ENCODE measurements at places on chromosomes 3 and 15.

GRCh38 chr3:111737706-111738086, 121.4 kb upstream of the PHLDB2 start:
- no peak for DNase-seq

- no peak for DNase-seq
Observed at GRCh38 chr3:20147361-20147760, 38.6 kb downstream of the SGO1 start.

GRCh38 chr15:38668898-38669391, 104.3 kb upstream of the RASGRP1 start:
- DNase-seq, result no peak

DNA sequence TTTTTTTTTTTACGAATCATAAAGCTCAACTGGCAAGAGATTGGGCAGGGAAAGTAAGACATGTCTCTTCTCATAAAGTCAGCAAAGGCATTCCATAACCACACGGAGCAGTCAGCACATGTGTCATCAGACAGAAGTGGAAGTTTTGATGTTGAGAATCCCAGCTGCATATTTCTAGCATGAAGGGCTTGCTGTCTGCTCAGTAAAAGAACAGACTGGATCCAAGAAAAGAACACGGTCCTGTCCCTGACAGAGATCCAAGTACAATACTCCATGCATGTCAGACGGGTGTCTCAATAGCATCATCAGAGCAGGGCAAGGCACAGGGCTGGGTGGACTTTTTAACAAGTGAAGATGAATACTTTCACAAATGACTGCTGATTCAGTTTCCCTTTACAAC, 38.2 kb downstream of the ABI3BP start:
- DNase-seq, result no peak

DNA sequence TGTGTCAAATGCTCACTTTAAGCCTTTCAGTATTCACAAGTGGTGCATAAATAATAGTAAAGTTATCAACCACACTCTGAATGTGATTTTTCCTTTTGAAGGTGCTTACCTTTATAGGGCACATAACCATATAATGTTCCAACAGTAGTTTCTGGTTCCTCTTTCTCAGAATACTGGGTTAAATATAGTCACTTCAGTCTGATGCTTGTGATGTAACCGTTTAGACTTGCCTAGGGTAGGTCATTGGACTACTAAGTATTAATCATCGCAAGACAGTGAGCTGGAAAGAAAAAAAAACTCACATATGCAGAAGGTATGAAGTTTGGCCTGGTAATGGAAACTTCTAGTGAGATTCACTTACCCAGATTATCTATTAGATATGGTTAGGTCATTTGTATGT, 1.9 kb downstream of the KBTBD8 start:
- DNase-seq, result no peak

DNA sequence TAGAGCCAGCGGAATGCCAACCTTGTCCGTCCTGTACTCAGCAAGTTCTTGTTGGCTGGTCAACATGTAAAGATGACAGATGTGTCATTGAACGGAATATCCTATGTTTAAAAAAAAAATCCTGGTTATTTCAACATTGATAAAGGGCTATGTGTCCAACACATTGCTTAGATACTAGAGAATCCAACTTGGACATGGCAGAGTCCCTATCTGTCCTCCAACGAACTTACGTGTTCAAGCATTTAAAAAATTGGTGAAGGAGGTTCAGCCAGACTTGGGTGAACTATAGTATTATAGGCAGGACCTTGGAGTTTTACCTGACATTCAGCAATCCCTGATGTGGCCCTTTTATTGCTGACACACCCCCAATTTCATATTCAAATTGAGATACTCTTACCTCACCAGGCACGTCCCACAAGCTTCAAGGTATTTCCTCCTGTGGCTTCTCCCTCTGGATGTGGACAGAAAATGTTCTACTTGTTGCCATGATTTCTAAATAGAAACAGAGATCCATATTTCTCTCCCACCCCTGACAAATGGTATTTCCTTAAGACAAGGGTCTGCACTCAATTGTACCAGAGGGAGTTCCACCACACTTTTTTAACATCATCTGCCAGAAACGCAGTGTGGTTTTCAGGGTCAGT, 207.7 kb upstream of the TPM1 start:
- no peak for DNase-seq

DNA sequence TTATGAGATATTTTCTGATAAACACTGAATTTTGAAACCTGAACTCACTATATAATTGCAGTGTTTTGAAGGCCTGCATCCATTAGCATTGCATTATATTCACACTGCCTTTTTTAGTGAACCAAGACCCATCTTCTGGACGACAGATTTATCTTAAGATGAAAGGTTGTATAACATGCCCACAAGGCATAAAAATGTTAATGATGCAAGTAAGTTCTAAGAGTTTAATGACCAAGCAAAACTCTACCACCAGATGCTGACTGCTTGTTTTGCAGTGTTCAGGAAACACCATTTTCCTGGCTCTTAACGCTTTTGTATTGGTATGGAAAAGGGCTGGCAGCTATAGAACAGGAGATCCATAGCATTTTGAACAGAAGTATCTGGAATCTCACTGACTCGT, 46.1 kb downstream of the USP50 start:
- DNase-seq, result no peak

Data from NCI-H2081 (cell line).